ACHN (cell line): ENCODE measurements at places on chromosomes 1 and 21.

DNA sequence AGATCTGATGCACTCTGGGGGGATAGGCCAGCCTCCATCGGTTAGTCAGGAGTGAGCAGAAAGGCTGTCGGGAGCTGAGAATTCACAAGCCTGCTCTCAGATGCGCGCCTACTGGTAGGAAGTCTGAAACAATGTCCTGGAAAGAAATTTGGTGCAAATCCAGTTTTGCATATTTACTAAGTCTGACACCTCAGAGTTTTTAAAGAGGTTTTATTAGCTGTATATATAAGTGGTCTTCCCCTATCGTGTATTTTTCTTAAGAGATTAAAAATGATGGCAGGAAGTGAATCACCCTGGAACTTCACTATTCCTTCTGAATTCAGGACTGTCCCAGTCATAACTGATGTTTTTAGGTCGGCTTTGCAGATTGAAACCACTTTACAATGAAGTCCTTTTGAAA, 99.8 kb upstream of the C1orf105 start:
- no peak for DNase-seq

- DNase-seq, result no peak
Measured at GRCh38 chr21:28294051-28294450, 698.6 kb downstream of the LTN1 start.

DNA sequence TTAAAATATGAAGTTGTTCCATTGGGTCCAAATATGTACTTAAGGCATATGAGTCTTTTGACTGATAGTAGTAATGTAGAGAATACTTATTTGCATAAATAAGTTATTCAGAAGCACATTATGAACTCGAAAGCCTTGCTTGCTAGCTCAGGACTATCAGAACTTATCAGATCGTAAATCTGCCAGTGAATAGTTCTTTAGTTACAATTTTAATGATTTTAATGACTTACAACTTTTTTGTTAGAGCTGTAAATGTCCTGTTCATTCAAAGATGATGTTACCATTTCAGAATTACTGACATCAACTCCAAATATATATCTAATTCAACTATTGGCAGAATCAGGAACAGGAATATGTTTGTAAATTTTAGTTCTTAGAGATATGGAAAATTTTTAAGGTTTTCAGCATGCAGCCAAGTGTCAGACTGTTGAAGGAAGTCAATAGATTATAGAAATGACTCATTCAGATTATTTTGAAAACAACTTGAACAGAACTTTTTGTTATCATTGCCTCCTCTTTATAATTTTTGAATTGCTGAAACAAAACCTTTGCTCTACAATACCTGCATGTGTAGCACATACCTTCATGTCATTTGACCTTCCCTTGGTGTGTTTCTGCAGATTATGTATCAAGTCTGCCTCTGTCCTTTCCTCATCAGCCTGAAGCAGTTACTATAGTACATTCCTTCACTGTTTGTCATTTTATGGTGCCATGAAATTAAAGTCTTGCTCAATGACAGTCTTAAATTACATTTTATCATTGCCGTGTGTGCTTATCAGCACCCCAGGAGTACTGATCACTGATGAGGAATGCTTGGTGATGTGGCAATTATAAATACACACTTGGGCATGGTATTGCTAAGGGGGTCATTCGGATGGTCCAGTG, 44.9 kb downstream of the LRRC8D start:
- DNase-seq, result no peak

DNA sequence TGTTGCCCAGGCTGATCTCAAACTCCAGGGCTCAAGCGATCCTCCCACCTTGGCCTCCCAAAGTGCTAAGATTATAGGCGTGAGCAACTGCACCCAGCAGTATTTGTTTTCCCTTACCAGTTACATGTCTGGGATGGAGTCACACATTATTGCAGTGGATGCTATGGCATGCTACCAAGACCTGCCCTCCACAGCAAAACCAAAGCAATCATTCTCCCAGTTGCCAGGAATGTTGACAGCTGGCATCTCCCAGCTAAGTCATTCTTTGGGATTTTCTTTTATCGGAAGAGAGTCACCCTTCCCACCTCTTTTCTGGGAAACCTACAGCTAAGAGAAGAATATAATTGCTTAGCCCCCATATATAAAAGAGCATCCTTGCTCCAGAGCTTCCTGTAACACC, 49.4 kb upstream of the RGS7 start:
- DNase-seq, result no peak

DNA sequence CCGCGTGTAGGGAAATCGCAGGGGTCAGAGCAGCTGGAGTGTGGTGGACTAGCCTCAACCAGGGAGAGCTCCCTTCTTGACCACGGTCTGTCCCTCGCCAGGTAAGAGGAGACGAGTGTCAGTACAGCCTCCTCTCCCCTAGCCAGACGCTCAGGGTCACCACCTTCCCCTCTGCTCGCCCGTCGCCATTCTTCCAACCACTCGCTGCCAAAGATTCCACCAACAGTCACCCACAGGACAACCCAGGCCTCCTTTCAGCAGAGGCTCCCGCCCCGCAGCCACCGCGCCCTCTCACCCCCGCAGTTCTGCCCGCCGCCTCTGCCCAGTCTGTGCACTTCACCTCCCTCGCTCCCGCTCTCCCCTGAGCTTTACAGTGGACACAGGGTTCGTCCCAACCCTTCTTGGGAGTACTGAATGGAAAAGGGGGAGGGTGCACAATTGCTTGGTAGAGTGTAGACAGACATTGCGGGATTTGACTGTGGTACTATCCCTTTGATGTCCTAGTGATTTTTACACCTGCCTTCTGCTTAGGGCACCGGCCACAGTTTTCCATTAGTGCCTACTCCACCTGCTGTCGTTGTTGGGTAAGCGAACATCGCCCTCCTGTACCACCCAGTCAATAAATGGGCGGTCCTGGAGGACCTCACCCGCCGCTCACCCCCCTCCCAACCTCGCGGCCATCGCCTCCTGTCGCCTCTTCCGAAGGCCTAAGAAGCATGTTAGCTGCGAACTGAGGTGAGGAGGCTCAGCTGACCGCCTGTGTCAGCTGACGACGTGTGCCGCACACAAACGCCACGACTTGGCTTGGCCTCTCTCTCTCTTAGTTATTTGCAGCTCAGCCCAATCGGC, 9.2 kb upstream of the NBPF11 start:
- no peak for DNase-seq

DNA sequence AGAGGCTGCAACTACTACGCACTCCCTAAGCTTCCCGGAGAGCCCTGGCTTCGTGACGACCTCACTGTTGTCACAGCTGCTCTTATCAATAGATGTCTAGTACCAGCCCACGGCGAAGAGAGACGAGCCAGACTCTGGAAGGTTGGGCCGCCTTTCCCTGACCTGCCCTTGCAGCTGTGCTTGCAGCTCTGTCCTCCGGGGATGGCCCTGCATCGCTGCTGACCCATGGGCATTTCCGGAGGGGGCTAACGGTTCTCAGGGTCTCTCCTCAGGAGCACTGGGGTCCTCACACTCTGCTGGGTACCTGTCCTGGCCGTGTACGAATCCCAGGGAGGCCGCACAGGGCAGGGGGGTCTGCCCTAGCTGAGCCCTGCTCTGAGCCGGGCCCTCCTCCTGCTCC, 93.8 kb upstream of the COL6A1 start:
- no peak for DNase-seq

DNA sequence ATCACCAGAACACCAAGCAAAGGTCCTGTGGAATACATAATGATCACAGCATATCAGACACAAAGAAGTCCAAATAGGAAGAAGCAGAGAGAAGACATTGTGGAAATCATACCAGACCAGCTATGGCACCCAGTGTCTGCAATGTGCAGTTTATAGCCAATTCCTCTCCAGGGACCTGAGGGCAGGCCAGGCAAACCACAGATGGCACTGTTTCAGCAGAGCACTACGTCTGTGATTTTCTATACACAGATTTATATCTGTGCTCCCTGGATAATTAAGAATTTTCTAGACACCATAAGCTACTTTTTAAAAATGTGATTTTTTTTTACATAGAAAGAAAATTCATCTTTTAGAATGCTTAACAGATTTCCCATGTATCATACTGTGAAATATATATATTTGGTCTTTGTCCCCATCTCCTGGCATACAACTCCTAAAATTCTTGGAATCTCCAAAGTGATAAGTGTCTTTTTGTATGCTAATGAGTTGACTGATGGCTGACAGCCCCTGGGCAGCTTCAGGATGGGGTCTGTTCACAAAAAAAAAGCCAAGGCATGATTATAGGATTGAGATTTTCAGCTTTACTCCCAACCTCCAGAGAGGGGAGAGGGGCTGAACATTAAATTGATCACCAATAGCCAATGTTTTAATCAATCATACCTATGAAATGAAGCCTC, 498.1 kb downstream of the SIPA1L2 start:
- no peak for DNase-seq

DNA sequence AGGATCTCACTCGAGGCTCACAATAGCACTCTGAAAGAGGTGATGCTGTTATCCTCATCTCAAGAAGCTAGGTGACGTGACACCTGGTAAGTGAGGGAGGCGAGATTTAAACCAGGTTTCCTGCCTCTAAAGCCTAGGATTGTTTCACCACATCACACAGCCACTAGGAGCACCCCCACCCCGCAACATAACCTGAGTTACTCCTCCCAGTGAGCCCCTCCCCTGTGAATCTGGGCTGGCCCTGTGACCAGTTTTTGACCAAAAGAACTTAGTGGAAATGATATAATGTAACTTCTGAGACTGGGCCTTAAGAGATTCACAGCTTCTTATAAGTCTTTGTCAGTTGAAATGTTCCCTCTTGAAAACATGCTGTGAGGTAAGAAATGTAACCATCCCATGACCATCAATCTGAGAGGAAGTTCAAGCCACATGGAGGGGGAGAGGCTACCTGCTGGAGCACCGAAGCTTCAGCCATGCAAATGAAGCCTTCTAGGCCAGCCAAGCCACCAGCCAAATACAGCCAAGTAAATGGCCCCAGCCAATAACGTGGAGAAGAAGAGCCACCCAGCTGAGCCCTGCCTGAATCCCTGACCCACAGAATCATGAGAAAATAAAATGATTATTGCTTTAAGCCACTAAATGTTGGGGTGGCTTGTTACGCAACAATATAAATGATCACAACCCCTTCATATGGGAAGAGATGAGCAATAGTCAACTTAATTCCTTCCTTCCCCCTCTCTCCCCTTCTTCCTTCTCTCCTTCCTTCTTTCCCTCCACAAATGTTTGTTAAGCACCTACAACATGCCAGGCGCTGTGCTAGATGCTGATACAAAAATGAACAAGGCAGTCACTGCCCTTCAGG, 61.0 kb upstream of the FAM20B start:
- DNase-seq, result no peak

GRCh38 chr1:158793604-158794003, 12.6 kb upstream of the OR6N2 start:
- peak; percentile 25 for DNase-seq

DNA sequence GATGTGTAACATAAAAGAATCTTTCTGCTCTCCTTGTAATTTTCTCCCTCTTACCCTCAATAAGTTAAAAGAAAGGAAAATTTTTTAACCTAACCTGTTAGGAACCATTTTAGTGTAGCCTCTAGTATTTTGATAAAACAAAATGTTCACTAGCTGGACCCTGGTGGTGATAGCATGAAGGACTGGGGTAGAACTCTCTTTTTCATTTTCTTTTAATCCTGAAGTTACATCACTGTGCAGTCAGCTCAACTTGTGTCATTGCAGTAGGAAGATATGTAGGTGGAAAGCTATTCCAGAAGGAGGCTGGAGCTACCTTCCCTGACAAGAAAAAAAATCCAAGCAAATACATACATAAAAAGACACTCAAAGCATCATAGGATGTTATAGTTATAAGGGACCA, 39.3 kb downstream of the NFIA start:
- DNase-seq, result no peak

- DNase-seq, result peak; percentile 26
Measured at GRCh38 chr1:50023292-50024159, at the start of gene AGBL4. Gene AGBL4 (minus strand): TSS chr1:50023954.

DNA sequence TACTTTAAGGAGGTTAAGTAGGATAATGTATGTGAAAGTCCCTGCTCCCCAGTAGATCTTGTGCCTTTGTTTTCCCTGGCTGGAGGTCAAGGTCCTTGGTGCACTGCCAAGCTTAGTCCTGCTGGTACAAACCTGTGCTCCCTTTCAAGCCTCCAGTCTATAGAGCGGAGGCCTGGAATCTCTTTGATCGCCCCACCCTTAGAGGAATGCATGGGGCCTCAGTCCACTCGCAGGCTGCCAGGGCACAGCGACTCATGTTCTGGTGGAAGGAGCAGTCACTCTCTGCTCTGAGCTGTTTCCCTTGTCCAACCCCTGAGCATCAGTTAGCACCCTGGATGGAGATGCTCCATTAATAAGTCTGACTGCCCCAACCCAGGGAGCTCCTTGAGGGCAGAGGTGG, 121.8 kb downstream of the HMGB4 start:
- no peak for DNase-seq
